ENCODE measurements at places on chromosomes 2 and 18.
A peak's percentile ranks its signal among the peaks of the same experiment; 100 is the strongest.

DNA sequence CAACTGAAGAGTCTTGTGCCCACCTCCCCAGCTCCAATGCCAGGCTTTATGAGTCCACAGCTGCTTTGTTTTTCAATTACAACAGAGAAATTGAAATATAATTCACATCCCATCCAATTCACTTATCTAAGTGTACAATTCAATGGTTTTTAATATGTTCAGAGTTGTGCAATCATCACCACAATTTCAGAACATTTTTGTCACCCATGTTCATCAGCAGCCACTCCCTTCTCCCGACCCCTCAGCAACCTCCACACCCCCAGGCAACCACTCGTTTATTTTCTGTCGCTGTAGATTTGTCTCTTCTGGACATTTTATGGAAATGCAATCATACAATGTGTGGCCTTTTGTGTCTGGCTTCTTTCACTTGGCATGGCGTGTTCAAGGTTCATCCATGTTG, 23.3 kb downstream of the INHBB start:
- DNase-seq, result no peak

DNA sequence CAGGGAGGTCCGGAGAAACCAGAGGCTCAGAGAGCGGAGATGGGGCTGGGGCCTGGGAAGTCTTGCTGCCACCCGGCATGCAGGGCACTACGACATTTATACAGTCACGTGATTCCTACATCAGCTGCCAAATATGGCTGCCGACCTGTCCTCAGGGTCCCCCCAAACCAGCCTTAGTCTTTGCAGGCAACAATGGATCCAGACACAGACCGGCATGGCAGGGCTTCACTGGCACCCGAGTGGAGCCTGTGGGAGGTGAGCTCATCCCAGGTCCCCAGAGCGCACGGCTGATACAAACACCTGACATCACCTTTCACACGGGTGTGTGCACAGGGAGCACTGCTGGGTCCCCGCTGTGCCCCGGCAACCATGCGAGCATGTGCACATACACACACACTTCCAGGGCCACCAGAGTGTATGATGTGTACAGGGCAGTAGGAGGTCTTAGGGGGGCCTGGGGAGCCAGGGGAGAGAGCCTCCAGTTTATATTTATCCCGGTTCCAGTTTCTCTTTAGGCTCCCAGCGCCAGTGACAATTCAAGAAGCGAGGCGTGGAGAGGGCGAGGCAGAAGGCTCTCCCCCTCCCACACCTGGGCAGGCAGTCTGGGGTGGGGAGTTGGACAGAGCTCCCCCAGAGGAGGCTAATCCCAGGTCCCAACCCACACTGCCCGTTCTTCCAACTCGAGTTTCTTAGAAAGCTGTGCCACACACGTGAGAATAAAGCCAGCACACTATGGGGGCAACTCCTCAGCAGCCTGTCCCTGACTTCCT, 2.7 kb downstream of the SEMA4C start:
- no peak for DNase-seq

- no peak for DNase-seq
Measured at GRCh38 chr2:136086253-136087016, 31.5 kb downstream of the CXCR4 start.

DNA sequence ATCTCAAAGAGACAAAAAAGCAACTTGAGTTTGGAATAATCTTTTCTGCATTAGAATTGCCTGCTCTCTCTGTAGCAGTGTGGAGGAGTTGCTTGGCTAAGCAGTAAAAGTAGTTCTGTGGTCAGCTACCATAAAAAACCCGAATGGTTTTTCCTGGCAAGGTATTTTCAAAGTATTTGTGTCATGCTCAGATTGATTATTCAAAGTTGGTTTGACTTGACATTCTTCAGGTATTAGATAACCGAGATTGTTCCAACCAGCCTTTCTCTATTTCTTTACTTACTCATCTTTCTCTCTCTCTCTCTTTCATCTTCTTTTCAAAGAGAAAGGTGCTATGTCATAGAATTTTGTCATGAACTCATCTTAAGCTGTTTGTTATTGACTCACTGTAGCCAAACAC, 404.9 kb downstream of the CPS1 start:
- no peak for DNase-seq

DNA sequence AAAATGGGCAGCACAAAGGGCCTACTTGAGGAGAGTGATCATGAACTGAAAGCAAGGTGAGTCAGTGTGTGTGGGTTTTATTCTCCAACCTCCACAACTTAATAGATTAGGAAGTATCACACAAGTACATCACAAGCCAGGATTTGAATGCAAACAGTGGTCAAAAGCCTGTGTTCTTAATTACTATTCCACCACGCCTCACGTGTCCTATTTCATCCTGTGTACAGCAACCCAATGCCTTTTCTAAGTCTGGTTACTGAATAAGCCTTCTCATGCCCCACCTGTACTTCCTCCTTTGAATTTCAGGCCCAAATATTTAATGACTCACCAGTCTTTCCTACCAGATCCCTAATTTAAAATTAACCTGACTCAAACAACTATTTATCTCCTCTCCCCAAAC, 755.7 kb upstream of the SLC8A1 start:
- no peak for DNase-seq

DNA sequence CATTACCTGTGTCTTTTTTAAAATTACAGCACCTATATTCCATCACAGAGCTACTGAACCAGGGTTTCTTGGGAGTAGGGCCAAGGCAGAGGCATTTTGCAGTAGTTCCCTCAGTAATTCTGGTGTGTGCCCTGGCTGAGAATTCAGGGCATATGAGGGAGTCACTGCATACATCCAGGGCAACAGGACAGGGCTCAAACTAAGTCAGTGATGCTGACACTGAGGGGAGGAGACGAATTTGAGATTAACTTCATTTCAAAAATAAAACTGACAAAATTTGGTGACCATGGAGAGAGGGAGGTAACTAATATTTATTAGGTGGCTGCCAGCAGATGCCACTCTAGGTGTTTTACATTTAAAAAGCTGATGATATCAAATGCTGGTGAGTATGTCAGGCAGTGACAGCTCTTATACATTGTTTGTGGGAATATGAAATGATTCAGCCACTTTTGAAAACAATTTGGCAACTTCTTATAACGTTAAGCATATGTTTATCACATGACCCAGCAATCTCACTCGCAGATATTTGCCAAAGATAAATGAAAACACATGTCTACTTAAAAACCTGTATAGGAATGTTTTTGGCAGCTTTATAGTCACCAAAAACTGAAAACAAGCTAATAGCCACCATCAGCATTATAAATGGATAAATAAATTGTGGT, 20.3 kb downstream of the STRADB start:
- DNase-seq, result no peak

DNA sequence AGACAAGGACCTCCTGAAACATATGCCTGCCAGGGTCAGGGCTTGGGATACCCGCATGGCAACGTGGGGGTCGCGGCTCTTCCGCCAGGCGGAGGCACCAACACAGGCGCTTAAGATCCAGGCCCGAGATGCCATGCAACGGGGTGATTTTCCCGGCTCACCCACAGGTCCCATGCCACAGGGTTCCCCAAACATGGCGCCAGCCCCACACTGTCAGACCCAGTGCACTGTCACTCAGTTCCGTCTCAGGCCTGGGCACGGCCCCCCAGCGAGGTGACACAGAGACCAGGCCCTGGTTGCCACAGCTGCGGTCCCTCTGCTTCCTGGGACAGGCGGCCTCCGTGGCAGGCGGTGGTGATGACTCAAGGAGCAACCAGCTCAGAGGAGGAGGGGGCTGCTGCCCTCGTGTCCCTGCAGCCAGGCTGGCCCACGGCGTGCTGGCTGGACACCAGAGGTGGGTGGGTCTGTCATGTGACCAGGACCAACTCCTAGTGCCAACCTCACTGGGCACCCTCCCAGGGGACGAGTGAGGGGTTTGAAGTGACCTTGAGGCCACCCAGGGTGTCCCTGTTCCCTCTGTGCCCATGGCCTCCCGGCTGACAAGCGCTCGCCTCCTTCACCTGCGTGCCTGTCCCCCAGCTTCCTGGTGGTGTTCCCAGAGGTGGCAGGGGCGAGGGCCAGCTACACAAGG, 4.9 kb downstream of the PDCD1 start:
- DNase-seq, result no peak

GRCh38 chr2:39547811-39548719, 111.0 kb upstream of the MAP4K3 start:
- no peak for DNase-seq

DNA sequence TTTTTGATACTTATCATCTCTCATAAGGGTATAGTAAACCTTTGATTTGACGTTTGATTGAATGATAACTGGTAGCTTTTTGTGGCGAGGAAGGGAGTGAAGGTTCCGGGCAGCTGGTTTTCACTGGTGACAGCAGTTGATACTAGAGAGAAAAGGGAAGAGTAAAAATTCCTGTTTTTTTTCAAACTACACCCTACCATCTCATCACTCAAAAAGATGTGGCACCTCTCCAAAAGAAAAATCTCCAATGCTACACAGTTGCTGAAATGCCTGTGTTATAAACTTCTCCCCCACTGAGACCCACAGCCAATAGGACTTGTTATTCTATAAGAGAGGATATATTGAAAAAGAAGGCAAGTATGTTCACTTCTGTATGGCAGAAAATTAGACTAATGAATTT, 154.0 kb downstream of the MAIP1 start:
- no peak for DNase-seq

- DNase-seq, result peak; percentile 41
Measured at GRCh38 chr2:3728104-3729054, 25.0 kb downstream of the DCDC2C start.

DNA sequence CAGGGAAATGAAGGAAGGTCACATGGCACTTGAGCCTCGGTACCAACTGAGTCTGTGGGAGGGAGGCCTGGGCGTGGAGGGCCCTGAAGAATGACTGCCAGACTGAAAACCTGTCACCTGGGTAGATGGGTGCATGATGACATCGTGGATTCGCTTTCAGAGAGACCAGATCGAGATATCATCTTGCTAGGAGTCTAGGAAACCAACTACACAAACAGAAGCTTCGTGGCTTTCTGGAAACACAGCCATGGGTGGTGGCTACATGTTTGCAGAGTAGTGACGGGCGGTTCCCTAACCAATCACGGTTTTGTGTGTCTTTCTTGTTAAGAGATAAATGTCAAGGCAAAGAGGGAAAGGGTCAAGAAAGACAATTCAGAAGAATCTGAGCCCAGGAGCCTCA, 155.0 kb downstream of the EIPR1 start:
- DNase-seq, result no peak

DNA sequence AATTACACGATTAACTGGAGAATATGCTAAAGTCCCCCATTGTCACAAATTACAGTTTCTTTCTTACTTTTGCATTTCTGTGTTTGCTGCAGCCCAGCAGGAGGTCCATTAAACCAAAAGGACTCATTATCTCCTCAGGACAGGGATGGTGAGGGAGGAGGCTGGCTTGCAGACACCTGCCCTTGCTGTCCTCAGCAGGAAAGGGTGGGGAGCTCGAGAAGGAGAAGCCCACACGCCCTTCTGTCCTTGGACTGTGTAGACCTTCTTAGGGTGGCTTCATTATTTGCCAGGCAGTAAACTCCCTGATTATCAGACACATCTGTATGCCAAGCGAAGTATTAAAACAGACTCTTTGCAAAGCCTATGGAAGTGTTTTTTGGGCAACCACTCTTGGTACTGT, 196.0 kb downstream of the LDLRAD4 start:
- DNase-seq, result no peak

- no peak for DNase-seq
Measured at GRCh38 chr18:52341608-52342381, 1.8 kb downstream of the DCC start.

GRCh38 chr2:6181525-6181924, 489.3 kb downstream of the SOX11 start:
- no peak for DNase-seq

- DNase-seq, result no peak
Measured at GRCh38 chr2:225040856-225041206, 1.4 kb downstream of the DOCK10 start.

GRCh38 chr18:48798334-48799245, 152.2 kb downstream of the SMAD7 start:
- no peak for DNase-seq

DNA sequence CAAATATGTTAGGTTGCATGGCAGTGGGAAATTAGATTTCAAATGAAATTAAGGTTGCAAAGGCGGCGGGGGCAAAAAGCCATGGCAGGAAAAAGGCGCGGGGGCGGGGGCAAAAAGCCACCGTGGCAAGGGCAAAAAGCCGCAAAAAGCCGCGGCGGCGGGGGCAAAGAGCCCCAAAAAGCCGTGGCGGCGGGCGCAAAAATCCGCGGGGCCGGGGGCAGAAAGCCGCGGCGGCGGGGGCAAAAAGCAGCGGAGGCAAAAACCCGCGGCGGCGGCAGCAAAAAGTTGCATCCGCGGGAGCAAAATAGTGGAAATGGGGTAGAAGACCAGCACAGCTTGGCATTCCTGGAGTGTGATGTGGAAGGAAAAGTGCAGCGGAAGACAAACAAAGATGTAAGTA, 417.1 kb downstream of the ANKRD30B start:
- no peak for DNase-seq

GRCh38 chr2:144439993-144440392, 79.9 kb downstream of the ZEB2 start:
- no peak for DNase-seq

- DNase-seq, result no peak
Measured at GRCh38 chr18:13548966-13549879, 177.1 kb downstream of the FAM210A start.

DNA sequence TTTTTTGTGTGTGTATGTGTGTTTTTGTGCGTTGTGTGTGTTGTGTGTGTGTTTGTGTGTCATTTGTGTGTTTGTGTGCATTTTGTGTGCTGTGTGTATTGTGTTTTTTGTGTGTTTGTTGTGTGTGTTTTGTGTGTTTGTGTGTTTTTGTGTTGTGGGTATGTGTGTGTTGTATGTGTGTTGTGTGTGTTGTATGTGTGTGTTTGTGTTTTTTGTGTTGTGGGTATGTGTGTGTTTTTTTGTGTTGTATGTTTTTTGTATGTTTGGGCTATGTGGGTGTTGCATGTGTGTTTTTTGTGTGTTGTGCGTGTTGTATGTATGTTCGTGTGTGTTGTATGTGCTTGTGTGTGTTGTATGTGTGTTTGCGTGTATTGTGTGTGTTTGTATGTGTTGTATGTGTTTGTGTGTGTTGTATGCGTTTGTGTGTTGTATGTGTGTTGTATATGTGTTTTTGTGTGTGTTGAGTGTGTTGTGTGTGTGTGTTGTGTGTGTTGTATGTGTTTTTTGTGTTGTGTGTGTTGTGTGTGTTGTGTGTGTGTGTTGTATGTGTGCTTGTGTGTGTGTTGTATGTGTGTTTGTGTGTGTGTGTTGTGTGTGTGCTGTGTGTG, 275.3 kb downstream of the HRH4 start:
- DNase-seq, result no peak

DNA sequence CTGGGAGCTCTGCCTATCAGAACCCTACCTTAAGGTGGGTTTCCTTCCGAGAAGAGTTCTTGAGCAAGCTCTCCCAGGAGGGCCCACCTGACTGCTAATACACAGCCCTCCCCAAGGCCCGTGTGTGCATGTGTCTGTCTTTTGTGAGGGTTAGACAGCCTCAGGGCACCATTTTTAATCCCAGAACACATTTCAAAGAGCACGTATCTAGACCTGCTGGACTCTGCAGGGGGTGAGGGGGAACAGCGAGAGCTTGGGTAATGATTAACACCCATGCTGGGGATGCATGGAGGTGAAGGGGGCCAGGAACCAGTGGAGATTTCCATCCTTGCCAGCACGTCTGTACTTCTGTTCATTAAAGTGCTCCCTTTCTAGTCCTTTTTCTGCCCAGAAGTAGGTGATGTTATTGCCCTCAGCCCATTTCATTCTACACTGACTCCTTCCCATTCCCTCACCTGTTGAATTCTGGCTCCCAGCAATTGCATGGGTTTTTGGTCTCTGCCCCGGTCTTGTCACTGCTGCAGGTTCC, 6.5 kb downstream of the TMEM37 start:
- DNase-seq, result no peak

- no peak for DNase-seq
Measured at GRCh38 chr18:50334546-50335152, 40.2 kb upstream of the SKA1 start.

GRCh38 chr2:10478298-10478625, 30.1 kb upstream of the ODC1 start:
- DNase-seq, result no peak

All from D721Med (cell line).